Hepatocyte (in vitro differentiated cells): ENCODE measurements at places on chromosomes 1 and 21. TPM values are rescaled to one million over a fixed set of nuclear protein-coding genes. Genes with fewer than 3 reads are reported as not detected.
A peak's percentile ranks its signal among the peaks of the same experiment; 100 is the strongest.

GRCh38 chr21:34808569-34809204, 139.9 kb downstream of the CLIC6 start:
- DNase-seq, result no peak

DNA sequence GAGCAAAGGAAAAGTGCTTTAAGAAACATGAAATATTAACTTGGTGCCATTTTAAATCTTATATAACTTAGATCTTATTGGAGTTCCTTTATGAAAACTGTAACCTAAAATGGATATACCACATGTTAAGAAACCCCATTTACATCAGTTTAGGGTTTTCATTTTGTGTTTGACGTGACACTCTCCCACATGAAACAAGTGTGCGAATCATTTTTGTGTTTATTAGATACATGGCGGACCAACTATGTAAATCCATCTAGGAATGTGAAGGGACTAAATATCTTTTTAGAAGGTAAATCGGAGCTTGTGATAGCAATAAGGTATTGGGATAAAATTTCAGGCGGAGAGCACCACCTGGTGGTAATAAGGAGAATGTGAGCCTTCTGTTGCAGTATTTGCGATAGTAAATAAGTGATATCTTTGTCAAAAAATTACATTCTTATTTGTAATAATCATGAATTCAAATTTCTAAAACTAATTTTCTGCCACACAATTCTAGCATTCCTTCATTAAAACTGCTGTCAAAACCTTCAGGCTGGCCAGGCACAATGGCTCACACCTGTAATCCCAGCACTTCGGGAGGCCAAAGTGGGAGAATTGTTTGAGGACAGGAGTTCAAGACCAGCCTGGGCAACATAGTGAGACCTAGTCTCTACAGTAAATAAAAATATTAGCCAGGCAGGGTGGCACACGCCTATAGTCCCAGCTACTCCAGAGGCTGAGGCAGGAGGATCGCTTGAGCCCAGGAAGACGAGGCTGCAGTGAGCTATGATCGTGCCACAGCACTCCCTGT, 31.3 kb downstream of the SMAP2 start:
- peak; percentile 59 for DNase-seq

GRCh38 chr1:182601913-182602312, 2.3 kb downstream of the RGS16 start:
- DNase-seq, result no peak

The GJA8 gene
- not detected in 2 replicates for total RNA-seq

GRCh38 chr1:212458817-212459216, 26.1 kb downstream of the NENF start:
- DNase-seq, result no peak

The RASSF5 gene
- total RNA-seq, result 2.0 TPM in 2 replicates

The EPHA2 gene
- 26.7 and 27.3 TPM in 2 replicates for total RNA-seq

DNA sequence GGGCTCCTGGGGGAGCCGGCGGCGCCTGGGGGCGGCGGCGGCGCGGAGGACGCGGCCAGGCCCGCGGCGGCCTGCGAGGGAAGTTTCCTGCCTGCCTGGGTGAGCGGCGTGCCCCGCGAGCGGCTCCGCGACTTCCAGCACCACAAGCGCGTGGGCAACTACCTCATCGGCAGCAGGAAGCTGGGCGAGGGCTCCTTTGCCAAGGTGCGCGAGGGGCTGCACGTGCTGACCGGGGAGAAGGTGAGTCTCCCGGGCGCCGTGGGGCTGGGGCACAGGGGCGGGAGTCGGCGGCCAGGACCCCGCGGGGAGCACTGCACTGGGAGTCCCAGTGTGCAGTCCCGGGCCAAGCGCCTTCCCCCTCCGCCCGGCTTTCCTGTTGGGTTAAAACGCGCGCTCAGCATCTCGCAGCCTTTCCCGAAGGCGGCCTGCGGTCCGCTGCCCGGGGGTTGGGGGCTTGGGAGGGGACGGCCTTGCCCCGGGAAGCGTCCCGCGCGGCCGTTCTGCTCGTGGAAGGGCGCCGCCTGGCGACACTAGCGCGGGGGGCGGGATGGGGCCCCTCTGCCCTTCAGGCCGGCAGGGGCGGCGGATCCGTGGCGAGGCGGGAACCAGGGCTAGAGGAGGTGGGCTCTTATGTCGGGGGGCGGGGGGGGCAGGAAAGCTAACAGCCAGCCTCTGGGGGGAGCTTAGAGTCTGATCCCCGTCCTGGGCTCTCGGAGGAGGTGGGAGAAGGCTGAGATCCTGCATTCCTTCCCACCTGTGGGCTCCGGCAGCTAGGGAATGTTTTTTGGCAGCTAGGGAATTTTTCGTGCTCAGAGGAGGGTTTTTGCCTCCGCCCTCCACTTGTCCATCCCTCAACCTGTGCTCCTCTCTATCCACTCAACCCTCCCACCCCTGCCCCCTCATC, 1.1 kb downstream of the HUNK start:
- DNase-seq, result peak; percentile 83

The KCNK1 gene
- 16.1 and 21.4 TPM in 2 replicates for total RNA-seq

DNA sequence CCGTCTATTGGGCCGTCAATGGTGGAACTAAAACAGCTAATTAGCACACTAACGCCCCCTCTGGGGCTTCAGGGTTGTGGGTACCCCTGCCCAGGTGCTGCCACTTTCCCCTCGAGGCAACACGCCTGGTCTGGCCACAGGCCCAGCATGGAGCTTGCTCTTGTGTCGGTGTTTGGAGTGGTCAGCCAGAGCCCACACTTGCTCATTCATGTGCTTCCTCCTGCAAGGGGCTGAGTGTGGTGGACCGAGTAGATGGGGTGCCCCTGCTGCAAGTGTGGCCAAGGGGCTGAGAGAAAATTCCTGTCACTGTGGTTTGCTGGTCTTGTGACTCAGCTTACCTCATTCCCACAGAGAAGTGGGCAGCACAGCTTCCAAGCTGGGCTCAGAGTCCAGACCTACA, 25.7 kb downstream of the HTR6 start:
- DNase-seq, result no peak

The S100A12 gene
- total RNA-seq, result not detected in 2 replicates

DNA sequence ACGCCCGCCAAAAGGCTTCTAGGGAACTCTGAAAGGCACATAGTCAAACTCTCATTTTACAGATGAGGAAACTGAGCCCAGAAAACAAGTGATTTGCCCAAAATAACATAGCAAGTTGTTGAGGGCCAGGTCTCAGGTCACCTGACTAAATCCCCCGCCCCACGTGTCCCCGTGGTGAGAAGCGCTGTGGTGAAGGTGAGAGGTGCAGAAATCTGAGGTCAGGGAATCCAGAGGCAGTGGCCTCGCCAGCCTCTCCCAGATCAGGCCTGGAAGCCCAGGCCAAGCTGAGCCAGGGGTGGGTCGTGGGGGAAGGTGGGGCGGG, 5.1 kb downstream of the HDGF start:
- DNase-seq, result no peak

GRCh38 chr1:47701741-47702515, 264.1 kb downstream of the FOXD2 start:
- DNase-seq, result no peak

- no peak for DNase-seq
Observed at GRCh38 chr1:183910845-183911244, 105.9 kb downstream of the RGL1 start.

- DNase-seq, result no peak
Observed at GRCh38 chr1:160620942-160621632, 25.8 kb downstream of the SLAMF1 start.
